ENCODE measurements at places on chromosomes 2 and 18. TPM values are rescaled to one million over a fixed set of nuclear protein-coding genes. Genes with fewer than 3 reads are reported as not detected.

GRCh38 chr18:73990258-73990657 lies 157.4 kb downstream of the FBXO15 start:
- DNase-seq, result no peak

- no peak for DNase-seq
These were observed 385.4 kb upstream of the RND3 start for GRCh38 chr2:150872756-150873395.

DNA sequence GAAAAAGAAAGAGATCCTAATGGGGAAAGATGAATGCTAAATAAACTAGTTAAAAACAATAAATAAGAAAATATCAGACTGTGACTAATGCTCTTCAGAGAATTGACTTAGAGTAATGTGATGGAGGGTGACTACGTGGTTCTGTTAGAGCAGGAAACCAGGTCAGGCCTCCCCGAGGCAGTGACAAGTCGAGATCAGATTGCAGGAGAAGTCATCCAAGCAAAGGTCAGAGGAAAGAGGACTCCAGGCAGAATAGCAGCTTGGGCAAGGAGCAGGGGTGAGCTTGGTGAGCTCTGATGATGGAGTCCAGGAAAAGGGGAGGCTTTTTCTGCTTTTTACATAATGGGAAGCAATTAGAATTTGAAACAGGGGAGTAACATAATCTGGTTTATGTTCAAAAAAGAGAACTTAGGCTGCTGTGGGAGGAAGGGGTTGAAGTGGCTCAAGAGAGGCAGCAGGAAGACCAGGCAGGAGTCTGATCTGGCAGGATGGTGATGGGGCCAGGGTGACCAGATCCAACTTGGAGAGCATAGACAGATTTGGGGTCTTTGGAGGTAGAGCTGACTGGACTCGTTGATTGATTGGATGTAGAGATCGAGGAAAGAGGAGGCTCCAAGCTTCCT lies 27.3 kb upstream of the ITGB6 start:
- DNase-seq, result no peak

- DNase-seq, result no peak
These were observed 11.3 kb downstream of the CMPK2 start for GRCh38 chr2:6854416-6854815.

- peak; percentile 28 for DNase-seq
These were observed 117.1 kb upstream of the STPG4 start for GRCh38 chr2:47272031-47272864.

DNA sequence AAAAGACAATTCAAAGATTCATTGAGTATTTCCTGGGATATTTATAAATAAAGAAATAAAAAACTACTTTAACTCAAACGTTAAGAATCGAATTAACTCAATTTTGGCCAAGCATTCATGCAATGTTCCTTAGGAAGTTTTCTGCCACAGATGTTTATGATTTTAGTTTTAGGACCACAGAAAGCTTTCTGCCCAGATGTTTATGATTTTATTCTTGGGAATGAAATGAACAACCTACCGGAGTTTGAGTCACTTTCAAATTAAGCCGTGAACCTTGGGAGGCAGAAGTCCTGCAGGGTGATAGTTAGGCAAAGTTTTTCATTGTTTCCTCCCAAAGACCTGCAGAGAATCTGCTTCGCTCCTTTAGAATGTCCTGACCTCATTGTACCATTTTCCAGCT lies 34.7 kb upstream of the MBP start:
- no peak for DNase-seq

DNA sequence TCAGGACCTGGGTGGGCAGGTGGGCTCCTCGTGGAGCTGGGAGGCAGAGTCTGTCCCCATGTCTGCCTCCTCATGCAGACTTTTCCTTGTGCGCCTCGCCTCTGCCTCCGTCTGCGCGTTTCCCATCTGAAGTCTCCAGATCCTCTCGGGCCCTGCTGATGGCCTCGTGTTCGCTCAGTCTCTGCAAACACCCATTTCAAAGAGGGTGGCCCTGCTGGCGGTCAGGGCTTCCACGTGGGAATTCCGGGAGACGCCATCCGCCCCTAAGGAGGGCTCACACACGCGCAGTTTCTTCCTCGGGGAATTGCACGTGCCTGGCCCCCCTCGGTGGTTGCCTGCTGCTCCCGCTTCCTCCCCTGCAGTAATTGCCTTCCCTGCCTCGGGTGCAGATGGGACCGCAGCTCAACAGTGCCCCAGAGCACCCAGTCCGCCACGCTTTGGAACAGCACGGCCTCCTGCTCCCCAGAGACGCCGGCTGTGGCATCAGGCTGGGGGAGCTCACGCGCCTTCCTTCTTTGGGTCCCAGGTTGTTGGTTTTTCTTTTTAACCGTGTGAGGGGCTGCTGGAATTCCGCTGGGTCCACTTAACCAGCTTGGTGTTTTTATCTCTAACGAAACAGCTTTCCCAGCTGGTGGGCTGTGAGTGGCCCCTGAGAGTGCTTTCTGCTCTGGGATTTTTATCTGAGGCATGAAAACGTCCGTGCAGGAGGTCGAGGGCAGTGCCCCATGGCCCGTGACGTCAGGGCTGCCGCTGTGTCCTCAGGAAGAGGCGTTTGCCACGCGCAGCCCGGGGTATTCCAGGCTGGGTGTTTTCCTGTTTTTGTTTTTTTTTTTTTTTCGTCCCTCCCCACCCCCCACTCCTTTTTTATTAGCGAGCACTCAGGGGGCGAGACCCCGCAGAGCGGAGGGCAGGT lies 16.1 kb downstream of the NFATC1 start:
- DNase-seq, result no peak

GRCh38 chr18:41121116-41121826 lies 833.8 kb upstream of the PIK3C3 start:
- no peak for DNase-seq

DNA sequence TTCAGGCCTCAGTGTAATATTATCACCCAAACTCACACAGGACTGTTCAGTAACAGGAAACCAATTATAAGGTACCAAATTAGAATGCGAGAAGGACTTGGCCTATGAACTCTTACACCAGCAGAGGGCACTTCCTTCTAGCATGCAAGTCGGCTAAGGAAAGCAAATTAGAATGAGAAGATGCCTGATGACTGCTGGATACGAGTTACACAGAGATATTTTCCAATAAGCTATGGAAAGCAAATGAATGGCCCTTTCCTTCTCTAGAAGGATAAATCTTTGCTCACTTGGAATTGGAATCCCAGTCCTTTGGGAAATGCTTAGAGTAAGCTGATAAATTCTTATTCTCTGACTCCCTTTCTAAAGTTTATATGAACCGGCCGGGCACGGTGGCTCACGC lies 109.8 kb downstream of the AP1S3 start:
- no peak for DNase-seq

DNA sequence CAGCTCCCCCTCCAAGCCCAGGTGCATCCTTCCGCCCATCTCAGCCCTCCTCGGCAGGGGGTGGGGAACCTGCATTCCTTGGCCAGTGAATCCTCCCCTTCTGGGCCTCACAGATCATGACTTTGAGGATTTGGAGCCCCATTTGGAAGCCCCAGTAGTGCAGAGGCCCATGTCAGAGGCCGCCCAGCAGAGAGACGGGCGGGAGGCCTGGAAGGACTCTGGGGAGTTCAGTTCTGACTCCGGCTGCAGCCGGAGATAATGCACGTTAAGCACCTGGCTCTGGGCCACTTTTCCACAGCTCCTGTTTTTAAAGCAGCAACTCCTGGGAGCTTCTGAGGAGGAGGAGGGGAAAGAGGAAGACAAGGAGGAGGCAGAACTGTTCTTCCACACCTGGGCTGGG lies 14.9 kb downstream of the ATOH8 start:
- no peak for DNase-seq

- no peak for DNase-seq
These were observed 94.2 kb downstream of the HNMT start for GRCh38 chr2:138058427-138058826.

GRCh38 chr2:26924731-26925099 lies 45.7 kb upstream of the MAPRE3 start:
- no peak for DNase-seq

- DNase-seq, result no peak
These were observed 209.0 kb upstream of the RAB12 start for GRCh38 chr18:8400193-8400752.

DNA sequence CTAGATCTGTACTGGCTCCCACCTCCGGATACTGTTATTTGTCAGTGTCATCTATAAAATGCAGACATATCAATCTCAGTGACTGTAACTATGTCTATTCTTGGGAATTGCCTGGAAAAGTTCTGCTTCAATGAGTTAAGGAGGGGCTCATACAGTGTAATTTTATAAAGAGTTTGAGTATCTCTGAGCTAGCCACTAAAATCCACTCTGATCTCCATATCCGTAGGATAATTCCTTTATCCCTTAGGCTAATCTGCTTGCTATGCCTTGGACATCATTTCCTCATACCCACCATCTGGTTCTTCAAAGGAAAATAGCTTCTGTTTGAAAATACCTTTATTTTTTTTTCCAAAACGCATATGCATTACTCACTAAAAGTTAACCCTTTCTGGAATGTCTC lies 863.2 kb downstream of the SUCLG1 start:
- DNase-seq, result no peak

- no peak for DNase-seq
These were observed 78.5 kb downstream of the RAB31 start for GRCh38 chr18:9786631-9787030.

- DNase-seq, result no peak
These were observed 36.9 kb downstream of the CNGA3 start for GRCh38 chr2:98383166-98383565.

- DNase-seq, result no peak
These were observed 164.1 kb downstream of the MYCN start for GRCh38 chr2:16104315-16104948.

The OSBPL1A gene
- 53.7 TPM for total RNA-seq

The SCN9A gene
- 3.8 TPM for total RNA-seq

The NBEAL1 gene
- 99.2 TPM for total RNA-seq

The DNAJC5G gene
- not detected for total RNA-seq
